ENCODE measurements at places on chromosomes 5 and 9. TPM values are rescaled to one million over a fixed set of nuclear protein-coding genes. Genes with fewer than 3 reads are reported as not detected.

EMB gene
- 43.6 TPM for total RNA-seq

ANKRD31 gene
- 0.42 TPM for total RNA-seq

NR3C1 gene
- 73.5 TPM for total RNA-seq

CATSPER3 gene
- 0.43 TPM for total RNA-seq

ADAMTS13 gene
- 0.48 TPM for total RNA-seq

KIF24 gene
- 0.74 TPM for total RNA-seq

HRCT1 gene
- 20.1 TPM for total RNA-seq

UNC13B gene
- total RNA-seq, result 29.1 TPM

IL13 gene
- total RNA-seq, result 0.29 TPM

MARCOL gene
- not detected for total RNA-seq

ARHGEF37 gene
- 10.7 TPM for total RNA-seq

COL15A1 gene
- 126 TPM for total RNA-seq

NPR3 gene
- 4.3 TPM for total RNA-seq

CTXN3 gene
- total RNA-seq, result not detected

IL4 gene
- total RNA-seq, result not detected

NUDT12 gene
- 10.1 TPM for total RNA-seq

N4BP3 gene
- total RNA-seq, result 1.8 TPM

SPINK4 gene
- not detected for total RNA-seq

SVEP1 gene
- 113 TPM for total RNA-seq

DOCK8 gene
- 17.9 TPM for total RNA-seq

TMEM232 gene
- 2.4 TPM for total RNA-seq

GFPT2 gene
- total RNA-seq, result 83.3 TPM

TAF11L10 gene
- not detected for total RNA-seq

LMX1B gene
- total RNA-seq, result 1.4 TPM

PTGDS gene
- total RNA-seq, result 547 TPM

TMEM171 gene
- total RNA-seq, result not detected

SOHLH1 gene
- not detected for total RNA-seq

NMUR2 gene
- total RNA-seq, result not detected

CNTNAP3 gene
- total RNA-seq, result 14.2 TPM

SHC3 gene
- total RNA-seq, result 6.4 TPM

SPINK6 gene
- not detected for total RNA-seq

GARIN3 gene
- not detected for total RNA-seq

GNA14 gene
- total RNA-seq, result 6.0 TPM

GPR150 gene
- total RNA-seq, result 0.23 TPM

SPINK13 gene
- not detected for total RNA-seq

C1QTNF3 gene
- total RNA-seq, result 31.3 TPM

NAIP gene
- 21.2 TPM for total RNA-seq

KCNT1 gene
- total RNA-seq, result 0.38 TPM

SPATA31A3 gene
- not detected for total RNA-seq

WDR31 gene
- 2.1 TPM for total RNA-seq

IL5 gene
- not detected for total RNA-seq

FRMD3 gene
- total RNA-seq, result 5.1 TPM

ADAMTS6 gene
- 5.5 TPM for total RNA-seq

CCL19 gene
- 15.2 TPM for total RNA-seq

All from posterior vena cava (tissue), 2 donors.